ENCODE measurements at places on chromosomes 1 and 21. TPM values are rescaled to one million over a fixed set of nuclear protein-coding genes. Genes with fewer than 3 reads are reported as not detected.

DNA sequence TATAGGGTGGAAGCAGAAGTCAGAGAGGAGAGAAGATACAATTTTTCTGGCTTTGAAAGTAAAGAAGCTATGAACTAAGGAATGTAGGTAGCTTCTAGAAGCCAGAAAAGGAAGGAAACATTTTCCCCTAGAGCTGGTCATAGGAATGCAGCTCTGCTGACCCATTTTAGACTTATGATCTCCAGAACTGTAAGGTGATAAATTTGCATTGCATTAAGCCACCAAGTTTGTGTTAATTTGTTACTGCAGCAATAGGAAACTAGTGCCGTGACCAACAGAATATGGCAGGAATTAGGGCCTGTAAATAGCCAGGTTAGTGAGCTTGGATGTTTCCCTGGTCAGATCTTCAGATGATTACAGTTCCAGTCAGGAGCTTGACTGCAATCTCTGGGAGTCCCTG lies 244.3 kb upstream of the C1orf105 start:
- DNase-seq, result no peak

DNA sequence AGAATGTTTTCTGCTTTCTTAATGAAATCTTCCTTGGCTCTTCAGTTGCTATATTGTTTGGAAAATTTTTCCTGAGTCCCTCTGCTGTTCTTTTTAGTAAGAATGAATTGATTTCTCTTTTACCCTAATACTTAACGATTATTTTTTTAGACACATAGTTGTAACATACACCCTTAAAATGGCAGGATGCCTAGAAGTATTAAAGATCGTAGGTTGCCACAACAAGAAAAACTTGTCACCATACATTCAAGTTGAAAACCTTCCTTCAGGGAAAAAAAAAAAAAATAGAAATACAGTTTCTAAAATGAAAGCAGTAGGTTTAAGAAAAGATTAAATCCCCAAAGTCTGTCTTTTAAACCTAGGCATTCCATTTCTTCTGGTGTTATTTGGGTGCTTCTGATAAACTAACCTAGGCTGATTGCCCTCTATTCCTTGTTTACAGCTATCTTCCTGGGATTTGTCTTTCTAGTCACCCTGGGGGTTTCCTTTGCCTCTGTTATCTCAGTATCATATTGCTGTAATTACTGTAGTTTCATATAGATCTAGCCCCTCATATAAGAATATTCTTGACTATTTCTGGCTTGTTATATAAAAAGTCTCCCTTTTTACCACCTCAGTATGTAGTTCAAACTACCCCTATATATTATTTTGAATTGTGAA lies 16.8 kb downstream of the SUCO start:
- DNase-seq, result no peak

DNA sequence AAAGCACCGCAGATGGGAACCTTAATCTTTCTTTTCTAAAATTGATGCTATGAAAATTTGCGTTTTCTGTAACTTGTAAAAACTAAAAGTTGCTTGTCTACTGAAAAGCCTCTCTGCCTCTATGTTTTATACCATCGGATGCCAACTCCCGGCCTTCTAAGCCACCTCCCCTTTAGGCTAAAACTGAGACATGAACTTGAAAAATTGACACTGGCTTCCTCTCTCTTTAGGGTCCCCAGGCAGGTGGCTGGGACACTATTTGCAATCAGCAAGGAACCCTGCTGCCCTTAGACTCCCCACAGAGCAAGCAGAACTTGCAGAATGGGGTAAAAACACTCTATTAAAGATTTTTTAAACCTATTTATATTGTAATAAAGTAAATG lies 151.1 kb upstream of the CAMK1G start:
- DNase-seq, result no peak

ZYG11B gene
- 97.4 TPM for total RNA-seq

DNA sequence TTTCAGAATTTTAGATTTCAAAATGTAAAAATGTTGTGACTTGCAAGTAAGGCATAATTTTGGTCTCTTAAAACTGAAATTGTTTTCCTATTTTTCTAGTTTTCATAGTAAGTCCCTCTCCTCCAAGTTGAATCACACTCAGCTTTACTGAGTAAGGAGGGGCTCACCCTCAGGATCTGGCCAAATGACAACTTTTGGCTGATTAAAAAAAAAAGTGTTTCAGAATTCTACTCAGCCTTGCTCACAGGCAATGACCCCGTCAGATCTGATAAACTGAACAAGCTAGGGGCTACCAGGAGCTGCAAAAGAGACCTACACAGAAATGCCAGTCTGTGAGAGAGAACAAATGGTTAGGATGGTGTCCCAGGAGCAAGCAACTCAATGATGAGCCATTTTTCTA lies 159.8 kb downstream of the PBX1 start:
- DNase-seq, result no peak

- DNase-seq, result no peak
Observed at GRCh38 chr1:64323054-64323453, 119.6 kb downstream of the UBE2U start.

GRCh38 chr1:222416001-222416791 lies 131.7 kb downstream of the HHIPL2 start:
- no peak for DNase-seq

All from tongue (tissue), 3 donors.